ENCODE measurements at places on chromosomes 7 and 10.

GRCh38 chr7:82740246-82740848 lies 296.8 kb upstream of the CACNA2D1 start:
- peak; percentile 36 for DNase-seq

- no peak for DNase-seq
Observed at GRCh38 chr10:128540781-128541761, 414.8 kb upstream of the MKI67 start.

DNA sequence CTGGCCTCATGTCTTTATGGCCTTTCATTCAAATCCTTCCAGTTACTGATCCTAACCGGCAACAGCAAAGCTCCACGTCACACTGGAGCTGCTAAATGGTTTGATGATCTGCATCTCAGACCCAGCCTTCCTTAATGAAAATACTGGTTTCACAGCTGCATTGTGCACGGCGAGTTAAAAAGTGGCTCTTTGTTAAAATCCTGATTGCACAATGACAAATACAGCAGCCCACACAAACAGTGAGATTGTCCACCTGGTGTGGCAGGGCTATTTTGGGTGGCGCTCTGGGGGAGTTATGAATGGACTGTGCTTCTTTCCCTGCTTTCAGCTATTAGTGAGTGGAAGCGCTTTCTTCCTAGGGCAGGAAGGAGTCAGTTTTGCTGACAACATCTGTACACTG lies 63.4 kb upstream of the C1QL3 start:
- DNase-seq: no peak

GRCh38 chr10:61608255-61609033 lies 54.3 kb upstream of the CABCOCO1 start:
- no peak for DNase-seq

Measured in NCI-H2227 treated with DMSO at 0.1 percent for 48 hours (cell line).